ENCODE measurements at places on chromosomes 3 and 15. TPM values are rescaled to one million over a fixed set of nuclear protein-coding genes. Genes with fewer than 3 reads are reported as not detected.

Gene VGLL3
- 0.65 TPM for total RNA-seq

Gene SPESP1
- total RNA-seq = 9.2 TPM

Gene SSUH2
- total RNA-seq = not detected

Gene ACKR2
- not detected for total RNA-seq

Gene TTC21A
- total RNA-seq = 0.55 TPM

Gene ADCY5
- total RNA-seq = 0.08 TPM

Gene SLC28A2
- total RNA-seq = not detected

Gene SCN11A
- total RNA-seq = not detected

Gene AHSG
- not detected for total RNA-seq

Gene MCF2L2
- total RNA-seq = 0.55 TPM

Gene PML
- 60.1 TPM for total RNA-seq

Gene SNX33
- total RNA-seq = 32.2 TPM

Gene SUSD5
- not detected for total RNA-seq

Gene LINGO1
- not detected for total RNA-seq

Gene NRG4
- 0.19 TPM for total RNA-seq

Gene CCR5
- total RNA-seq = not detected

Gene PDIA5
- total RNA-seq = 33.0 TPM

Gene FAM174B
- 0.61 TPM for total RNA-seq

Gene CILP
- not detected for total RNA-seq

Gene FANCD2
- 8.4 TPM for total RNA-seq

Gene PPP2R3A
- 10.5 TPM for total RNA-seq

Gene ZBTB20
- total RNA-seq = 1.2 TPM

Gene TRIM59
- 9.7 TPM for total RNA-seq

Gene SYNPR
- total RNA-seq = not detected

Gene PTPRG
- 10.1 TPM for total RNA-seq

Gene FETUB
- not detected for total RNA-seq

Gene SMCO1
- total RNA-seq = not detected

Gene RTP4
- total RNA-seq = not detected

Gene MAPK6
- 105 TPM for total RNA-seq

Gene SERPINI2
- total RNA-seq = not detected

Gene AGBL1
- total RNA-seq = not detected

Gene CADPS
- total RNA-seq = not detected

Gene AADACL2
- total RNA-seq = not detected

Gene ALDH1A2
- not detected for total RNA-seq

Gene MNS1
- total RNA-seq = 0.39 TPM

Gene LIPH
- total RNA-seq = 0.11 TPM

Gene SKOR1
- not detected for total RNA-seq

Gene IQCF5
- not detected for total RNA-seq

Gene SNX22
- total RNA-seq = not detected

Gene CYP1A2
- not detected for total RNA-seq

Gene GOLGA6L4
- total RNA-seq = 1.6 TPM

Gene FSD2
- total RNA-seq = not detected

Gene AKAP13
- total RNA-seq = 19.7 TPM

Gene ACTC1
- total RNA-seq = not detected

Gene PLIN1
- 0.08 TPM for total RNA-seq

Gene TMEM158
- 4.3 TPM for total RNA-seq

Gene KCNMB3
- 0.16 TPM for total RNA-seq

Gene SEMA7A
- 7.6 TPM for total RNA-seq

Gene ADAMTS17
- total RNA-seq = 0.86 TPM

Gene CLEC3B
- not detected for total RNA-seq

Gene ROBO2
- under 0.01 TPM for total RNA-seq

Gene GOLGA6L10
- total RNA-seq = 0.23 TPM

Gene GOLGA8H
- 0.08 TPM for total RNA-seq

Gene WDR72
- 0.19 TPM for total RNA-seq
